ENCODE measurements at places on chromosomes 12 and 14.

GRCh38 chr14:92613008-92613658 is 99.6 kb downstream of the RIN3 start:
- DNase-seq: no peak

- DNase-seq: no peak
Measured at GRCh38 chr12:54879150-54879549, 24.8 kb downstream of the MUCL1 start.

DNA sequence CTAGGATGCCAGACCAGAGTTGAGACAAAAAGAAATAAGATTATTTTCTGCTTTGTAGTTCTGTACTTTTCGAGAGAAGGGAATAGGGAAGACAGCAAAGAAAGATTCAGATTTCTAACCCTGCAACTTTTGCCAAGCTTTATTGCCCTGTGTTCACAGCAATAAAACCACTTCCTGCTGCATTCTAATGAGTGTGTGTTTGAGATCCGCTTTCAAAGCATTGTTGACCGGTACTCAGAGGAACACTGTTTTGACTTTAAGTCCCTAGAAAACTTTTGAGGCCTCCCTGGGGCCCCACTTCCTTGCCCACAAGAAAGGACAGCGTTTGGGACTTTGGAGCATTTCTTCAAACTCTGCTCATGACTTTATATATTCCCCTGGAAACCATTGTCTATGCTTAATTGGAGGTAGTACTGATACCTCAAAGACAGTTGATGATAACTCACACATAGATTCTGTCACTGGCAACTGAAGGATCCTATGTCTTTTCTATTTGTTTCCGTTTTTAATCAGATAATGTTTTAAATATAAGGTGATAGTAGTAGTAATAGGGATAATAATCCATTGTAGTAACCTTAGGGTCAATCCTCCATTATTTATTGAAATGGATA is 1.3 kb downstream of the RNASE6 start:
- no peak for DNase-seq

- DNase-seq: no peak
Measured at GRCh38 chr14:84127495-84127894, 1402.4 kb upstream of the FLRT2 start.

GRCh38 chr12:19223018-19223417 is 93.5 kb downstream of the PLEKHA5 start:
- DNase-seq: no peak

GRCh38 chr14:67482231-67483164 is 6.0 kb downstream of the TMEM229B start:
- DNase-seq: no peak

- no peak for DNase-seq
Measured at GRCh38 chr12:98053202-98053601, 462.2 kb upstream of the TMPO start.

DNA sequence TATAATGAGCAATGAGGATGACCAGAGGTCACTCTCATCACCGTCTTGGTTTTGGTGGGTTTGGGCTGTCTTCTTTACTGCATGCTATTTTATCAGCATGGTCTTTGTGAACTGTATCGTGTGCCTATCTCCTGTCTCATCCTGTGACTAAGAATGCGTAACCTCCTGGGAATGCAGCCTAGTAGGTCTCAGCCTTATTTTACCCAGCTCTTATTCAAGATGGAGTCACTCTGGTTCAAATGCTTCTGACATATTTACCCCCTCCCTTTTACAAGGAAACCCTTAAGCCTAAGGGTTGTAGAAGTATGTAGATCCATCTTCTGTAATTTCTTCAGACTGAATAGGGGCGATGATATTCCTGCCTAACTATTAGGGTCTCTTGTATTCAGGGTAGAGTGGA is 8.4 kb downstream of the IFI27L1 start:
- DNase-seq: no peak

- no peak for DNase-seq
Measured at GRCh38 chr12:113297214-113297587, 37.7 kb downstream of the SLC8B1 start.

DNA sequence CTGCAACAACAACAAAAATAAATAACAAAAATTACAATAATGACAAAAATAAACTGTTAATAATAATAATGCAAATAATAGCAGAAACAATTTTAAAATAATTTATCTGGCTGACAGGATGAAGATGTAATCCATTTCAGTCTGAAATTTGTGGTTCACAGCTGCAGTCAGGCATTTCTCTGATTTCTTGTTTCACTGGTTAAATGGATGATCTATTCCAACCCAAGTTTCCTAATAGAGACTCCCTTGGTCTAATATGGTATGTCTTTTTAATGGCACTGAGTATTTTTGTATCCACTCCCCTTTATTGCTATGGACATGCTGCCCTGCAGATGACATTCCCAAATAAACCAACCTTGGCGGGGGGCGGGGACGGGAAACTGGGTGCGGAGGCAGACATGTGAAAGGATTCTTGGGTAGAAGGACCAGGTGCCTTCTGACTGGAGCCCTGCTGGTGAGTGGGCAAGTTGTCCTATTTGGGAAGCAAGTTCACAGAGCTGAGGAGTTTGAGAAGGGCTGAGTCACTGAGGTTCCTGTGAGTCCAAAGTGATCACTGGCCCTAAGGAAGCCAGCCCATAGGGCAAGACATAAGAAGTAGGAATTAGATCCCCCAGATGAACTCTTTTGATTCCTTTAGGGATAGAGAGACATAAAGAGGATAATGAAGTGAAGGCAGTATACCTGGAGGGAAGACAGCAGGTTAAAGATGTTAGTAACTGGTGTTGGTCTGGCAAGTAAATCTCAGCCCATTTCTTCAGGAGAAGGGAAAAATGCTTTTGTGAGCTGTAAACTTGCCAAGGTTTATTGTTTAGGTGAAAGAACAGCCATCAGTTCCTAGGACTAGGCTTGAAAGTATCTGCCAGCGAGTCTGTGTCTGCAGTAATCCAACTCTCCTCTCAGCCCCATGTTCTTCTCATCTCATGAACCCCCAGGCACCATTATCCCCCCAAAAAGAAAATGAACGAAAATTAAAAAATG is 14.5 kb downstream of the FOXG1 start:
- no peak for DNase-seq

GRCh38 chr14:32370714-32371113 is 41.6 kb downstream of the AKAP6 start:
- no peak for DNase-seq

GRCh38 chr12:70444903-70445302 is 78.8 kb downstream of the KCNMB4 start:
- DNase-seq: no peak

- no peak for DNase-seq
Measured at GRCh38 chr12:61647566-61647965, 612.6 kb upstream of the USP15 start.

- DNase-seq: no peak
Measured at GRCh38 chr12:16282081-16282480, 4.6 kb upstream of the SLC15A5 start.

GRCh38 chr14:105805701-105806100 is 279.3 kb downstream of the TMEM121 start:
- no peak for DNase-seq

- DNase-seq: no peak
Measured at GRCh38 chr14:91119556-91120311, 5.9 kb downstream of the DGLUCY start.

DNA sequence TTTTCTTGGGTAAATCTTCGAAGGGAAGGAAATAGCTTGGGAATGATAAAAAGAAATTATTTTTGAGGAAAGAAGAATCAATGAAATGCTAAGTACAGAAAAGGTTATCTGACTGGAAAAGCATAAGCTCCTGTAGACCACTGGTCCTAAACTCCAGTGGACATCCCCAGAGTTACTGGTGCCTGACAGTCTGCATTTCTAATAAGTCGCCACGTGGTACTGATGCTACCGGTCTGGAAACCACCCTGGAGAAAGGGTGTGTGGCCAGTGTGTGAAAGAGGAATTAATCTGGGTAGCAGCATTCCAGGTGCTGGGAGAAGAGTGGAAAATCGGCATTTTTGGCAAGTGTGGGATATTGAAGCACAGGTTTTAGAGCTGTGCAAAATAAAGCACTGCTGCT is 73.3 kb downstream of the FBXW8 start:
- no peak for DNase-seq

GRCh38 chr12:51836827-51837173 is 11.7 kb downstream of the FIGNL2 start:
- DNase-seq: no peak

DNA sequence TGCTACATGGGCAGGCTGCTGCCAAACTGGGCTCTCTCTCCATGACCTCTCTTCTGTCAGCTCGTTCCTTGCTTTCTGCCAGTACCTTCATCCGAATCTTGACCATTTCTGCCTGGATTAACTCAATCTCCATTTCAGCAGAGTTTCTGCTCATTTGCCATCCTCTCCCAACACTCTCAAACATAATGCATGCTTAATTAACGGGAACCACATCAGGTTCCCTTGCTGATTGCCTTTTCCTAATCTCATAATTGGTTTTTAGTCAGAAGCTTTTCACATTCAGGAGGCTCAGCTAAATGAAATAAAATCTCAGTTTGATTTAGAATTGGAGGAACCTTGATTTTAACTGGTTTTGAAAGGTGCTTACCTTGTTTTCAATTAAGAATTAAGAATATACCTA is 127.3 kb downstream of the SLC5A8 start:
- no peak for DNase-seq

DNA sequence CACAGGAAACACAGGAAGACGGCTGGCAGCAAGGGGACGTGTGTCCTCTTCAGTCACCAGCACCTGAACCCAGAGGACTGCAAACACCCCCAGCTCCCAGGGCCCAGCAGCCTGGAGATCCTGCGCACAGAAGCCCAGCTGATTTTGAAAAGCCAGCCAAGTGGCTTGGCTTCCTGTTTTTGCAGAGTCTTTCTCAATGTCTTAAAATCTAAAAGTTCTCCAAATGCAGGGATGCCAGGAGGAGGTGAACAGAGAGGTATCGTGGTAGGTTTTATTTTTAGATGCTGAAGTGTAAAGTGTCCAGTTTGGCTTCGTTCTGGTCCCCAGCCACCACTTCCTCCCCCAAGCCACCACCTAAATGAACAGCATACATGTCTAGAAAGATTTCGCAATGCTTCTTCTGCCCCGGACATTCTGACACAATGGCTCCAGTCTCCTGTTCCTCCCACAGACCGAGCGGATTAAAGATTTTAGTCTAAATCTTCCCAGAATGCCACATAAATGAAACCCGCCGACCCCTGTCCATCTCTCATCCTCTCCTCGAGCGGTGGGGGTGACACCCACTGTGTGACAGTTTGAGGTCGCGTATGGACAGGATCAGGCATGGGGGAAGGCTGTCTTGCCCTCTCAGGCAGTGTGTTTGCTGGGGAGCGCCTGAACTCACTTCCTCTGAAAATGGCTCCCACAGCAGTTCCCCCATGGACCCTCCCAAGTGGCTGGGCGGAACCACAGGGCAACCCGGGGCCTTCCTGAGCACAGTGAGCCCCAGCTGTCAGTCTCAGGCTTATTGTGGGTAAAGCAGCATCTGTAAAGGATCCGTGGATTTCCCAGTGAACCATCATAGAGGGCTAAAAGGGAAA is 41.6 kb downstream of the ITPK1 start:
- DNase-seq: no peak

- DNase-seq: no peak
Measured at GRCh38 chr14:24259282-24260025, 3.5 kb downstream of the TGM1 start.

- no peak for DNase-seq
Measured at GRCh38 chr14:34684578-34684977, 29.8 kb downstream of the CFL2 start.

DNA sequence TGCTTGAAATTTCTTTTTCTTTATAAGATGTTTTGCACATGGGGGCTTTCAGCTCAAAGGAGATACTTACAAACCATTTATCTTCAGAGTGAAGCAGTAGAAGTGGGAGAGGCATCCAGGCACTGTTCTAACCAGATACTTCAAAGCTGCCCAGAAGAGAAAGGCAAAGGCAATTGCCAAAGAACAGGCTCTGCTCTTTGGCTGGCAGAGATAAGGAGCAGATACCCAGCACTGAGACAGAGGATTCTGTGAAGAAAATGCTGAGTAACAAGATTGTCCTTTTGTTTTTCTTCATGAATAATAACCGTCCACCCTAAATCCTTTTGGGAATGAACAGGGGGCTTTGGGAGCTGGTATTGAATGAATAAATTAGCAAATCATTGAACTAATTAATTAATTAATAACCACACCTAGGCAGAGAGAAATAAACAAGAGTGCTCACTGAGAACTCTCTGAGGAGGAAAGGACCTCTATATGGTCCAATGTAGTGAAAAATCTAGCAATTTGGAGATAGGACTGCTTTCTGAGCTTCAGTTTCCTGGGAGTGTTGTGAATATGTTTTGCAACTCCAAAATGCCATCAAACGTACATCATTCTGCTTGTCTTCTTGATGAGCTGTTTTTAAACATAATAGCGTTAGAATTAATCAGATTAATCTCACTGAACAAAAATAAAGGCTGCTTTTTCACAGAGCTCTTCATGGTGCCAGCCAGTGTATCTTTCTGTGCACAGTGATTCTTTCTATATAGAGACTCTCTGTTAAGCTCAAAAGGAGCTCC is 192.8 kb upstream of the AMIGO2 start:
- DNase-seq: no peak

DNA sequence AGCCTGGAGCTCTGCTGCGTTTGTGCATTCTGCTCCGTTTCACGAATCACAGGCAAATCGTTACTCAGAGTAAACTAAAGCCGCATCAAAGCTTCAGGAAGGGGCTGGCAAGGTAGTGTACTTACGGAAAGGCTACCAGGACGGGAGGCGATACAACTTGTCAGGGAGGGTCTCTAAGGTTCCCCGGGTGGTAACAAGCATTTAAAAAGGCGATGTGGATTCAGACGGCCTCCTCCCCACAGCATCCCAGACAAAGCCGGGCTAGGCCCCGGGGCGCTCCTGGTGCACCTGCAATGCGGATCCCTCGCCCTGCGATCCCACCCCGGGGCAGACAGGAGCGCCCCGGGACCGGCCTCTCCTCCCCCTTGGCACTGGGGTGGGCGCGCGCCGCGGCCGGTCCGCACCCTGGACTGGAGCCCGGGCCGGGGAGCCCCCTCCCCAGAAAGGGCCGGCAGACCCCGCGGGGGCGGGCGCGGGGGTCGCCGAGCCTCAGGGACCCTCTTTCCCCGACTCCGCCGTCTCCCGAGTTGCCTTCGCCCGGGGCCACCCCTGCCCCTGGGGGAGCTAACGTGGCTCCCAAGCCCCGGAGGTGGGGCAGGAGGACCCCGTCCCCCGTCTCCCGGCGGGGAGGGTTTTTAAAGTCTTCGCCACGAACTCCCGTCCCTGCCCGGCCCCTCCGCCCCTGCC is 718 bp downstream of the CCDC92 start:
- no peak for DNase-seq

Measured in stimulated activated CD4-positive, alpha-beta T cell treated with anti-CD3 and anti-CD28 coated beads, TNF-alpha, amount 100 ng/mL, for 1 hour (primary cell).